Stimulated activated CD8-positive, alpha-beta memory T cell treated with anti-CD3 and anti-CD28 coated beads, Interleukin-4, amount 100 ng/mL, for 1 hour (primary cell): ENCODE measurements at places on chromosomes 11 and 22.

GRCh38 chr11:72758690-72759389 lies 6.6 kb upstream of the ARAP1 start:
- no peak for DNase-seq

DNA sequence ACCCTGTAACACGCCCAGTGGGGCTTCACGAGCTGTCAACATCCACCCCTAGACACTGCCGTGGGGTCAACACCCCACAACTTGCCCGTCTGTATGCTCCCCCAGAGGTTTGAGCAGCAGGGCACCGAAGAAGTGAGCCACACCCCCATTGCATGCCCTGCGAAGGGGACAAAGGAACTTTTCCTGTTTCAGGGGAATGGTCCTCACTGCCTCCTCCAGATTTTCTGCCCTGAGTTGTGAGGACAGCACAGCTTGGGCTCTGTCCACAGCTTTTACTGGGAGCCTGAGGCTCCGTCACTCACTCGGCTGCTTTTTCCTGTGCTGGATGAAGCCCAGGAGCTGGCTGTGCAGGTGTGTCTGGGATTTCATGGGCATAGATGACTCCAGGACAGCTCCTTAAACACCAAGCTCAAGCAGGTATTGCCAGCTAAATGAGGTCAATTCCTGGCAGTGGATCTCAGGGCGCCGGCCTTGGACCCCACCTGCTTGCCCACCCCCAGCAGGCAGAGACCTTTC lies 40.2 kb upstream of the CCDC188 start:
- no peak for DNase-seq

DNA sequence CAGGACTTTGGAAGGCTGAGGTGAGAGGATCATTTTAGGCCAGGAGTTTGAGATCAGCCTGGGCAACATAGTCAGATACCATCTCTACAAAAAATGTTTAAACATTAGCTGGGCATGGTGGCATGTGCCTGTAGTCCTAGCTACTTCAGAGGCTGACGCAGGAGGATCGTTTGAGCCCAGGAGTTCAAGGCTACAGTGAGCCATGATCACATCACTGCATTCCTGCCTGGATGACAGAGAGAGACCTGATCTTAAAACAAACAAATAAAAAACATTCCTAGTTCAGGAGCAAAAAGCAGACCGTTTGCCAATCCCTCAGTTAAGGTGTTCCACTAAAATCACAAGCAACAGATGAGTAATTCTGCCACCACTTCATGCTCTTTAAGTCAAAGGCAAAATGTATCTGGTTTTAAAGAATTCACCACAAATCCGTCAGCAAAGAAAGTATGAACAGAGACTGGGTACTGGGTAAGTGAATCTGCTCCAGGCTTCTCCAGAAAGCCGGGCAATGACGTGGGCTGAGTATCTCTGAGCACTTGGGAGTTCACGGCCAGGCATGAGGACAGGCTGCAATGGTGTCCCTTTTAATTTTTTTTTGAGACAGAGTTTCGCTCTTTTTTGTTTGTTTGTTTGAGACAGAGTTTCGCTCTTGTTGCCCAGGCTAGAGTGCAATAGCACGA lies 19.5 kb downstream of the CLTCL1 start:
- DNase-seq, result no peak

- no peak for DNase-seq
These were observed 30.6 kb upstream of the ATXN10 start for GRCh38 chr22:45640941-45641621.

GRCh38 chr11:12222055-12222792 lies 111.8 kb downstream of the MICAL2 start:
- no peak for DNase-seq

GRCh38 chr11:111443640-111444039 lies 64.6 kb upstream of the POU2AF1 start:
- no peak for DNase-seq

DNA sequence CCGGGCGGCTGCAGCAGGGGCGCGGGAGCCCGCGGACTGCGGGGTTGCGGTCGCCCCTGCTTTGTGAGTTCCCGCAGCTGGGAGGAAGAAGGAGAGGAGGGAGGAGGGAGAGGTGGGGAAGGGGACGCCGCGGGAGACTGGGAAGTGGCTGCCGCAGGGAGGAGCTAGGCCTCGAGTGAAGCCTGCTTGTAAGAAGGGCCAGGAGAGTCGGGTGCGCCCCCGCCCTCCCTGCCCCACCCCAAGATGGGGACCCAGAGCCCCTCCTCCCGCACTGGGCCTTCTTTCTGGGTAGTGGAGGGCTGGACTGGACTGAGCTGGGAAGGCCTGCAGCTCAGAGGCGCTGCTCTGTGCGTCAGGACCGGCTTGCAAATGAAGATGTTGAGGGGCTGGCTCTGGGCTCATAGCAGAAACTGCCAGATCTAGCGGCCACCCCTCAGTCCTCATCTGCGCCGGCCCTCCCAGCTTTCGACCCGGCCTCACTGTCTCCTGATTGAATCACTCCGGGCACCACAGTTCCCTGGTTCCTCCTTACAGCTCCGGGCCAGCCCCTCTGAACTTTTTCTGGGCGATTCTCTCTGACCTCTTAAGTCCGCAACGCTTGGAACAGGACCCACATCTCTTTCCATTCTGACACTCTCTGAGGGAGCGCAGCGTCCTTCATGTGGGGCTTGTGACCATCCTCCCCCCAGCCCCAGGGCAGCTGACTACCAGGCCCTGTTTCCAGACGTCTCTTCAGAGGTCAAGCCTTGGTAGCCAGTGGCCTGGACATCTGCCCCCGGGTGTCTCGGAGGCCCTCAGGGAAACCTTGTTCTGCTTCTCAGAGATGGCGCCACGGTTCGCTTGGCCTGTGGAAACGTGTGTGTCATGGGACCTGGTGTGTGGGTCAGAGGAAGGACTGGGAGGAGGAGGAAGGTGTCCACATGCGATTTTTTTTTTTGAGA lies 21.9 kb downstream of the SERPINH1 start:
- no peak for DNase-seq

- DNase-seq, result no peak
These were observed 80.6 kb upstream of the SYT13 start for GRCh38 chr11:45366619-45367190.

DNA sequence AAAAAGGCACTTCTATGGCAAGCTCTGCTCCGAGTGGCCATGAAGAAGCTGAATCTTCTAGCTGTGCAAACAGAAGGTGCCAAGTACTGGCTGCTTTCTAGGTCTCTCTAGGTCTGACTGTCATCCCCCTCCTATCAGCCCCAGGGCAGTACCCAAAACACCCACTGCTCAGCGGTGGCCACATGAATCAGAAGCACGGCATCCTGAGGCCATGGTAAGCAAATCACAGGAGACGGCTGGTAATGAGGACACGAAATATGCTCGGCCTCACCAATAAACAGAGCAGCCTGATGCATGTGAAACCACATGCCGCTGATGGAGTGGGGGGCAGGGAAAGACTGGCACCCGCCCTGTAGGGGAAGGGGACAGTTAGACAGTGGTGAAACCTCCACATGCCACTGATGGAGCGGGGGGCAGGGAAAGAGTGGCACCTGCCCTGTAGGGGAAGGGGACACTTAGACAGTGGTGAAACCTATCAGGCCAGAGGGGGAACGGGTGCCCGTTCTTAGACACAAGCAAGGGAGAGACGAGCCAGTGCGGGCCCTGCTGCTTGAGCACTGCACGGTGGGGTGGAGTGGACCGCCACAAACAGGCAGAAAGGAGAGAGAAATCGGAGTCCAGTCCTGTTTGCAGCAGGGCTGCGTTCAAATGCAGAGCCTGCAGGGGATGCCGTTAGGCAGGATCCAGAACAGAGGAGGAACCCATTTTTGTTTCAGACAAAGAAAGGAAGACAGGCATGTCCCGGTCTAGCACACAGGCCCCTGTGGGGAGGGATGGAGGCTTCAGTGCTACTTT lies 29.9 kb upstream of the MOB2 start:
- no peak for DNase-seq

- no peak for DNase-seq
These were observed 655.6 kb upstream of the CNTN5 start for GRCh38 chr11:98365190-98365589.

DNA sequence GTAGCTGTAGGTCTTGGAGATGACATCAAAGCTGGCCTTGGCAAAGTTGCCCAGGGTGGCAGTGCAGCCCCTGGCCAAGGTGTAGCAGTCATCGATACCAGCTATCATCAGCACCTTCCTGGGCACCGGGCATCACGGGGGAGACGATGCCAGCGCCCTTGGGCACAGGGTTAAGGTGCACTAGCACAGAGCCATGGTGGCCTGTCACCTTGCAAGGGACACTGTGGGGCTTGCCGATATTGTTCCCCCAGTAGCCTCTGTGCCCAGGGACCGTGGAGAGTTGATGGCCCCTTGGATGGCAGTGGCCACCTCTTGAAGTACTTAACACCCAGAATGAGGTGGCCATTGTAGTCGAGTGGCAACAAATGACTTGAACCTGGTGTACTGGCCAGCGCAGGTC lies 44.4 kb upstream of the FTH1 start:
- DNase-seq, result no peak

DNA sequence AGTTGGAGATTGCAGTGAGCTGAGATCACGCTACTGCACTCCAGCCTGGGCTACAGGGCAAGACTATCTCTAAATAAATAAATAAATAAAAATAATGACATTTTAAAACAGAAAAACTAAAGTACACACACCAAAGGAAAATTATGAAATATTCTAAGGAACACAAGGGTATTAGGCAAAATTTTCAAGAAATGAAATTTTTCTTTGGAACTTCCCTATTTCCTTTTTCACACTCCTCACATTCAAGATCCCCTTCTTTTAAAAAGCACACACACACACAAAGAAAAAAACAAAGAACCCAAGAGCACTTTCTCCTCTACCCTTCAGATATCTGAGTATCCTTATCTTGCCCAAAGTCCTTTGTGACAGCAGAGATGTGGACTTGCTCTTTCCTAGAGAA lies 92.8 kb downstream of the CCDC73 start:
- no peak for DNase-seq

GRCh38 chr11:3958281-3958680 lies 102.8 kb downstream of the STIM1 start:
- no peak for DNase-seq

GRCh38 chr11:18775492-18776292 lies 15.9 kb downstream of the PTPN5 start:
- DNase-seq, result no peak

GRCh38 chr11:76637491-76638269 lies 32.9 kb downstream of the LRRC32 start:
- DNase-seq, result no peak

- no peak for DNase-seq
These were observed 79.0 kb downstream of the ABTB2 start for GRCh38 chr11:34278693-34279297.

DNA sequence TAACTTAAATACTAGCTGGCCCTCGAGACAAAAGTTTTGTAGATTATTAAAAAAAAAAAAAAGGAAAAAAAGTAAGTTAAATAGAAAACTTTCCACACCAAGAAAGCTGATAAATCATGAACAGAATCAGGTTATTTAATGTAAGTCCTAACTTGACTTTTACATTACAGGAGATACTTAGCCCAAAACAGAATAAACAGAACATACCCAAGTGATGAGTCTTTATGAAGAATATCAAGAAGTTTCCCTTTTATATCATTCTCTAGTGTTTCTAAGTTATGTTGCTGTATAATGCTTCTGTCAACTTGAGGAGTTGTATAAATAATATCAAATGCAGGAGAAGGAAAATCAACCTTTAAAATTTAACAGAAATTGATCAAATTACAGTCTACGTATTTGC lies 44.5 kb upstream of the RPS13 start:
- DNase-seq, result no peak

DNA sequence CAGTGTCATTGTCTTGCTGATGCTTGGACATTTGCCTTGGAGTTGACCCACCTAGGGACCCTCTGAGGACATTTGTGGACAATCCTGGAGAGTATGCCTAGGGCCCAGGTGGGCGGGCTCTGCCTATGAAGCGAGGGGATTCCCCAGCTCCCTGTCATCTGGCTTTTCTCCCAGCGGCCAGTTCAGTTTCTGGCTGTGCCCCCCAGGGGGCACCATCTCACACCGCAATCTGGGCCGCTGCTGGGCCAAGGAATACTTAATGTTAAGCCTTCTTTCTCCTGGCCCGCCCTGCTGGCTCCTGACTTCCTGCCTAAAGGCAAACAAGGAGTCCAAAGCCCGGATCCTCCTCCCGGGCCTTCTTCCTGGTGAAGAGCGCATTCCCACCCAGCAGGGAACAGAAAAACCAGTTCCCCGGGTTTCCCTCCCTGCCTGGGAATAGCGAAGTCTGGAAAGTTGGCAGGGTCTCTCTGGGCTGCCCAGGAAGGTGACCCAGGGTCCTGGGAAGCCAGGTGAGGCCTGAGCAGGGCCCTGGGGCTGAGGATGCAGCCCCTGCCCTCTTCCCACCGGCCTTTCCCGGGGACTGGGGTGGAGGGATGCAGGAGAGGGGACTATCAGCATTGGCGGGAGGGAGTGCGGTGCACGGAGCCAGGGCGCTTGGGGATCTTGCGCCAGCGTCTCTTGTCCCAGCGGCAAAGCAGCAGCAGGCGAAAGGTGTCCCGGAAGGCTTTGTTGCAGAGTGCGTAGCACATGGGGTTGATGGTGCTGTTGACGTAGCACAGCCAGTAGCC lies 11.9 kb downstream of the CHRM1 start:
- DNase-seq, result no peak

- no peak for DNase-seq
These were observed 30.0 kb upstream of the POU2AF1 start for GRCh38 chr11:111408789-111409727.

- DNase-seq, result no peak
These were observed 59.7 kb downstream of the NARS2 start for GRCh38 chr11:78514922-78515502.

GRCh38 chr11:111765320-111765983 lies 737 bp downstream of the PPP2R1B start:
- DNase-seq, result no peak

- DNase-seq, result no peak
These were observed 13.5 kb upstream of the MRPL23 start for GRCh38 chr11:1933416-1934334.

DNA sequence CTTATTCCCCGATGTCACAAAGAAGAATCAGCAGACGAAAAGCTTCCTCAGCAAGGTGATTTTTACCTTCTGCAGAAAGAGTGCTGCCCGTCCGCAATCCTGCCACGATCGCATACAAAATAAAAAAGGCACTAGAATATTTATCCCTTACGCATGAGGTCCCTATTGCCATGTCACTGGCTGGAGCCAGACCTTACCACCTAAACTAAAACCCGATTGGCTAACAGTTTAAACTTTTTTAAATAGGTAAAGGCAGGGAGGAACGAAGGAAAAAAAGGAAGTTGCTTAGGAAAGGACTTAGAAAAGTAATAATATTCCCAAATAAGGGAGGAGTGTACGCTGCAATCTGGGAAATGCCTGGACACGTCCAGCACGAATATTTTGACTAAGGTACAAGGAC lies 21.2 kb upstream of the ALDH3B2 start:
- DNase-seq, result no peak

DNA sequence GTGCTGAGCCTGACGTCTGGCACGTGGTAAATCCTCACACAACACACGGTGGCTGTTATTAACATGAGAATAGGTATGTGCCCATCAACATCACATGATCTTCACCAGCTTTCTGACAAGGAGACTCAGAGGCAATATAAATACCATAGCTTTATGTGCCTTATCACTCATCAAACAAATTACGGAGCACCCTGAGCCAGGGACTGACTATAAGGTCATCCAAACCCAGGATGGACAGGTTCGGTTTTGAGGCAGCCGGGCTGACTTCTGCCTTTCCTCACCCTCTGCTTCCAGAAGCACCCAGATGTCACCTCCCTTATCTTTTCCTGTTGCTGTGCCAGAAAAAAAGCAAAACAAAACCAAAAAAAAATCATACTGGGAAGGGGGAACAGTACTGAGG lies 5.7 kb upstream of the PLAAT3 start:
- DNase-seq, result no peak

- DNase-seq, result no peak
These were observed 34.9 kb downstream of the CADM1 start for GRCh38 chr11:115469361-115469760.

- no peak for DNase-seq
These were observed 19.0 kb downstream of the CHST1 start for GRCh38 chr11:45646275-45646927.

GRCh38 chr11:114622858-114623257 lies 27.3 kb upstream of the NXPE4 start:
- no peak for DNase-seq
